ENCODE measurements at places on chromosomes 3 and 15.
A peak's percentile ranks its signal among the peaks of the same experiment; 100 is the strongest.

DNA sequence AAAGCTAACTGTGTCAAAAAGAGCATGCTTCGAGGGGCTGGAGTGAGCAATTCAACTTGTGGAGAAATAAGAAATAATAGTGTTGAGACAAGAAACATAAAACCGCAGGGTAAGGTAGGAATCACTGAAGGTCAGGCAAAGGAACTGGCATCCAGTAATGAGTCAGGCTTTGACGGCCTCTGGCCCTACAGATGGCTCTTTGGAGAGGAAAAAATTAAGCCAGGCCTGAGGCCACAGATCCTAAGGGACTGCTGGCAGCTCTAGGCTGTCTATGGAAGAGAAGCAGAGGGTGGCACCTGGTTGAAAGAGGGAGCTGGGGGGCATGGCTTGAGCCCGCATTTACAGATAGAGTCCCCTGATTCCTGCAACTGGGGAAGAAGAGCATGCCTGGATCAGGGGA, 28.6 kb upstream of the ZSCAN2 start:
- no peak for DNase-seq

DNA sequence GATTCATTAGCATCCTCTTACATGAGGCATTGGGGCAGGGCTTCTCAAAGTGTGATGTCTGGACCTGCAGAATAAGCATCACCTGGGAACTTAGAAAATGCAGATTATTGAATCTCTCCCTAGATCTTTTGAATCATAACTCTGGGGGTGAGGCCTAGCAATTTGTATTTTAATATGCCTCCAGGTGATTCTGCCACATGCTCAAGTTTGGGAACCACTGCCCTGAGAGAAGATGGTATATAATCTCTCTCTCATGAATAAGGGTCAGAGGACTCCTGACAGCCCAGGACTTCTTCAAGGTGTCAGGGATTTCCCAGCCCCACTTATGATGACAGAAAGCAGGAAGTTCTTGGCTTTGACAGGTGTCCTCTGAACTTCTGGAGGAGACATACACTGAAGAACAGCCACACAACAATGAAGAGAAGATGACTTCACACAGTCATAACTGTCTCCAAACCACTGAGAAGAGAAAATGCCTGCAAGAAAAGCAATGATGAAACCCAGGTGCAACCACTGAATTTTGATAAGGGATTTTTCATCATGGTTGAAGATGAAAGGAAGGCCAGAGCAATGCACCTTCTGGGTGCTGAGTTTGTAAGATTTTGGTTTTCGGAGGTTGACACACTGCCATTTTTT, 211.9 kb upstream of the MRPL3 start:
- no peak for DNase-seq

- DNase-seq: no peak
These were observed 24.3 kb downstream of the ZDHHC19 start for GRCh38 chr3:196186651-196187573.

DNA sequence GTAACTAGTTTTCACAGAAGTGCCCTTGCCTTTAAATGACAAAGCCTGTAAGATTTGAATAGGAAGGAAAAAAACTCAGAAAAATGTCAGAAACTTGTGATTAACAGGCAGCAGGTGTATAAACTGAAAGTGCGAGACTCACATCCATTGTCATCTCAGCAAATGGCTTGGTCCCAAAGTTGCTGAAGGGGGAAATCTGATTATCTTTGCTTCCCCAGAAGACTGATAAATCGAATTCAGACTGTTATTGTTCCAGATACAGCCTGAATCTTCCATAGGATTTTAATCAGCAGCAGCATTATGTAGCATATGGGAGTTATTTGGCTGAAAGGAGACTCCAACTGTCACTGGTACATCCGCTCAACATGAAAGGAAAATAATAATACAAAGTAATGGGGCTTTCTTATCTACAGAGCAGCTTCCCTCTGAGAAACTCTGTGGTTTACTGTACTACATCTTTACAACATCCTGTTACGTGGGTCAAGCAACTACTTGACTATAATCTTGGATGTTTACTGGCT, 550.4 kb upstream of the CCDC54 start:
- peak; percentile 73 for DNase-seq

GRCh38 chr3:192372616-192373015, 354.7 kb downstream of the FGF12 start:
- DNase-seq: no peak

DNA sequence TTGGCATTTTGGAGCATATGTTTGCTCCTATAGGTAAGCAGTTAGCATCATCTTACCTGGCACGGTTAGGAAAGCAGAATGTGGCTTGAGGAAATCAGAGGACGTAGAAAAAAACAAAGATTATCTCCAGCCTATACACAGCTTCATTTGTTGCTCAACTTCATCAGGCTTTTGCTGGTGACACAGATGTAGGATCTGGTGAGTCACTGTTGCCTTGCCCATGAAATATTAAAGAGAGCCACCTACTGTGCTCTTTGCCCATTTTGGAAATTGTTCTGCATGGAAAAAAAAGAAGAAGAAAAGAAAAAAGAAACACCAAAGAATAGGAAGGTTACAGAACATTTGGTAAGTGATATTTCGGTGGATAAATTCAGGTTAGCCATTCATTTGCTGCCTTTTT, 3.8 kb downstream of the IL1RAP start:
- peak; percentile 67 for DNase-seq

Data from OCI-M1 (cell line).